ENCODE measurements at places on chromosomes 12 and 14.

- no peak for DNase-seq
These were observed 114.4 kb downstream of the TBX5 start for GRCh38 chr12:114291389-114292060.

DNA sequence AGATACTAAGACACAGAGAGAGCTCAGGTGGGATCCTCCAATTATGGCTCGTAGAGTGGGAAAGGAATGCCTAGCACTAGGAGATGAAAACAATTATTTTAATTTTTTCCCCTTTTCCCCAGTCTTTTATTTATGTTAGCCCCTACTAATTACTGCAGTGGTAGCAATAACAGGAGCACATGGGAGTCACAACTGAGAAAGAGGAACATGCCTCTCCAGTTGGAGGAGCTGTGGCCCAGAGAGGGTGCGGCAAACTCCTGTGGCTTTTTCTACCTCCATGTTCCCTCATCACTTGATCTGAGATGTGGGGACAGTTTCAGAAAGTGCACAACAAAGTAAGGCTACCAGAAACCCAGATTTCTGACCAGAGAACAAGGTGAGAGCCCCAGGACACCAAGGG is 25.9 kb upstream of the POC1B start:
- DNase-seq, result no peak

DNA sequence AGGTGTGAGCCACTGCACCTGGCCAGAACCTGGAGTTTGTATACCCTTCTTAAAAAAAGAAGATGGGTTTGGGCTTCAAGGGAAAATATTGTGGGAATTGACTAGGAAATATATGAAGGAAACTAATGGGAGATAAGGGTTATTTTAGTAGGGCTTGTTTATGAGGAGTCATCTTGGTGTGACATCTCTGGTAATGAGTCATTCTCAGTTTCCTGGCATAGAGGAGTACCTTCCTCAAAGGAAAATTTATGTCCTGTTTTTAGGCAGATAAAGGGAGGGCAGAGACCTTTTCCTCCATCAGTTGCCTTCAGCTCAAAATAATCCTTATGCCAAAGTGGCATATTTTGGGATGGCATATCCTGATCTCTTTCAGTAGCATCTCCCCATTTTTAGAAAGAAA is 30.6 kb upstream of the NFKBIA start:
- DNase-seq, result no peak

- no peak for DNase-seq
These were observed 423.6 kb downstream of the BTG1 start for GRCh38 chr12:91722072-91722471.

GRCh38 chr14:60211153-60211552 is 37.9 kb upstream of the PPM1A start:
- no peak for DNase-seq

DNA sequence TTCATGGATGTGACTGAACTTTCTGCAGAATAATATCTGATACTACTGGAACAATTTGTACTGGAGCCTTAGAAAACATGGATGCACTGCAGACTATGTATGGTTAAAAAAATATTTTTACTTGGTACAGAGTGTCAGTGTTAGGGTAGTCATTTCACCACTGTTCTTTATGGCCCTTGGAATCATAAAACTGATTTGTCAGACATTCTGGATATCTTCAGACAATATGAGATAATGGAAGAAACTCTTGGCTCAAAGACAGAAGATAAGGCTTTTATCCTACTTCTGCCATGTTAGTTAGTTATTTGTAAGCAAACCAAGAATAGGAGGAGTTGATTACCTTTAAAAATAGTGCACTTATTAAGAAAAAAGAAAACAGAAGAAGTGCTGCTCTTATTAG is 209.4 kb downstream of the LRIG3 start:
- no peak for DNase-seq

DNA sequence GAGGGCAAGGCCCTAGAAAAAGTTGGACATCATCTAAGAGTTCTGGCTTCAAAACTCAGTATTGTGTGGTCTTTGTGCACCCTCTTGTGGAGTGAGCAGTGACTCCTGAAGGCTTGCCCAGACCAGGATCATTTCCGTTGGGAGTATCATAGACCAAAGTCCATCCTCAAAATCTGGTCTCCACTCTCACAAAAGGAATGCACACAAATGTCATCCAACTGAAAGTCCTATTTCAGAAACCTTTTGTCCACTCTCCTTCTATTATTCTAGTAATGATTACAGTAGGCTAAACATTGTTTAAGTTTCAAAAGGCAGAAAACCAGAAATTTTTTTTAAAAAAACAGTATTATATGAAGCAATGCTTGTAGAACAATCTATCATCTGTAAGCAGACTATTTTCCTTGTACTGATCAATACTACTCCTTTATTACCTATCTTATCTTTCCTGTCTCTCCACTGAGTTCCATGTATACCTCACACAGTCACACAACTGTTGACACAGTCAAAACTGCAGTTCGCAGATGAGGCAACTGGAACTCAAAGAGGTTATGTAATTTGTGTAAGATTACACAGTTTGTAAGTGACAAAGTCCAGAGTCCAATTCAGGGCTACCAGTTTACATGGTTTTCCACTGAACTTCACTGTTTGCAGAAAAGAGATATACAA is 41.4 kb downstream of the COX16 start:
- no peak for DNase-seq

DNA sequence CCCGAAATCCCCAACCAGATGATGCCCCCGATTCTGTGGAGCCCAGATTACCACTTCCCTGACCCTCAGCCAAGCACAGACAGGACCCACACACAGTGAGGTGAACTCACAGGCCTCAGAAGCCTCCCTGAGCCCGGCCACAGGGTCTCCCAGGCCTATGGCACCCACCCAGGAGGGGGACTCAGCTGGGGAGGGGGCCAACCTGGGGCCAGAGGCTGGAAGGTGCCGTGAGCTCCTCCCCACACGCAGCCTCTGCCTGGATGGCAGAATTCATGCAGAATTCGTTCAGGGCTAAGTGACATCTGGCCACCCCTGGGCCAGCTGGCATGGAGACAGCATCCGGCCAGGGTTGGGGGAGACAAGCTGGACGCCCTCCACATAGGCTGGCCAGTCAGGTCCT is 11.8 kb downstream of the TMEM179 start:
- DNase-seq, result no peak

DNA sequence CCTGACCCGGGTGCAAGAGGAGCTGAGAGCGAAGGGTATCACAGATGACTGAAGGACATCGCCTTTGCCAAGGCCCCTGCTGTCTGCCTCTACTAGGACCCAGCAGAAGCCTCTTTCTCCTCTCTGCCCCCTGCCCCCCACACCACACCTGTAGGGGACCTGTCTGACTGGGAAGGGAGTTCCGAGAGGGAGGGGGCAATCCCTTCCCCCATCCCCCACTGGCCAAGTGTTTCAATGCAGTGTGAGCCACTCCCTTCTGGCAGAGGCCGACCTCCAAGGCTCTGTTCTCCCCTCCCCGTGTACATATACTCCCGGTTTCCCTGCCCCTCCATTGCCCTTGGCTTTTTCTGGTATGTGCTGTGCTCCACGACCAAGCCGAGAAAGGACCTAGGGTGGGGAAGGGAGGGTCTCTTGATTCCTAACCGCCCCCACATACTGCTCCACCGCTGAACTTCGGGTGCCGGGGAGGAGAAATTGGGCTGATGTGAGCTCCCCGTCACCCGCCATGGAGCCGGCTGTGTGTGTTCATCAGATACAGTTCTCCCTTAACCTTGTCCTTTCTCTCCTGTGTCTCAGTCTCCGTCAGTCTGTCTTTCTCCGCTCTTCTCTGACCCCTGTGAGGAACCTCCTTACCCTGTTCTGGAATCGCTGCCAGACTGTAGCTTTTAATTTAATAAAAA is 2.0 kb upstream of the ARHGEF25 start:
- no peak for DNase-seq

DNA sequence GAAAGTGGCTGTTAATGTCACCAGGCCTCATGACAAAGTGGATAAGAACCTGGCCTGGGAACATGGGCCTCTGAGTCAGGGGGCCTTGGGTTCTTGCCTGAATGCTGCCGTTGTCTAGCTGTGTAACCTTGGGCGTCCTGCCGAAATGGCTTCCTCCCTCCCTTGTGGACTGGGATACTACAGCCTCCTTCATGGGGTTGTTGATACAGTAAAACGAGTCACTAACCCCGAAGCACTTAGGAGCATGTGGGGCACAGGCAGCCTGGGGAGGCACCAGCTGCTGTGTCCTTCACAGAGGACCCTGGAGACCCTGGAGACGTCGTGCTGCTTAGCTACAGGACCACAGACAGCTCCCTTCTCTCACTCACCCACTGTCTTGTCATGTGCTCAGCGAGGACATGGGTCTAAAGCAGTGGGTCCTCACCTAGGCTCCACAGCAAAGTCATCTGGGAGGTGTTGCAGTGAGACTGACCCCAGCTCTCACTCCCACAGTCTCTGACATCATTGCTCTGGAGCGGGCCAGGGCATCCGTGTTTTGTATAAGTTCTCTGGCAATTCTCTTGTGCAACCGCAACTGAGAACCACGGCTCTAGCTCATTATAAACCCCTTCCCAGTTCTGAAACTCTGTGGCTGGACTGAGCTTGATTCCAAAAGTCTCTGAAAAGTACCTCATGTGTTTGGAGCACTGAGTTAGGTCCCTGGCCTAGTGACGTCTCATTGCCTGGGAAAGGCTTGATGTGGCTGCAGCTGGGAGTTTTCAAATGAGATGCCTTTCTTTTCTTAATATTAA is 42.1 kb downstream of the SERPINA3 start:
- peak; percentile 34 for DNase-seq

GRCh38 chr12:51533799-51534198 is 57.2 kb upstream of the SCN8A start:
- DNase-seq, result no peak

DNA sequence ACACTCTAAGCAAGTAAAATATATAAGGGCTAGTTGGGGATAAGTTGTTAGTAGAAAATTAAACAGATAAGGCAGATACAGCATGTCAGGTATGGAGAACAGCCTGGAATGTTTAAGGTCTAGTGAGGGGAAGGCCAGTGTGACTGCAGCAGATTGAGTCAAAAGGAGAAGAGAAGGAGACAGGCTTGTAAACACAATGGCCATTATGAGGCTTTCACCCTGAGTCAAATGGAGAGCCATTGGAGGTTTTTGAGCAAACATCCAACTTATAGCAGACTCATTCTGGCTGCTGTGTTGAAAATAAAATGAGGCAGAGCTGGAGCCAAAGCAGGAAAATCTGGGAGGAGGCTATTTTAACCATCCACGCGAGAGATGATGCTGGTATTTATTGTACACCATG is 142.0 kb downstream of the DUSP6 start:
- no peak for DNase-seq
